ENCODE measurements at places on chromosomes 1 and 21.

DNA sequence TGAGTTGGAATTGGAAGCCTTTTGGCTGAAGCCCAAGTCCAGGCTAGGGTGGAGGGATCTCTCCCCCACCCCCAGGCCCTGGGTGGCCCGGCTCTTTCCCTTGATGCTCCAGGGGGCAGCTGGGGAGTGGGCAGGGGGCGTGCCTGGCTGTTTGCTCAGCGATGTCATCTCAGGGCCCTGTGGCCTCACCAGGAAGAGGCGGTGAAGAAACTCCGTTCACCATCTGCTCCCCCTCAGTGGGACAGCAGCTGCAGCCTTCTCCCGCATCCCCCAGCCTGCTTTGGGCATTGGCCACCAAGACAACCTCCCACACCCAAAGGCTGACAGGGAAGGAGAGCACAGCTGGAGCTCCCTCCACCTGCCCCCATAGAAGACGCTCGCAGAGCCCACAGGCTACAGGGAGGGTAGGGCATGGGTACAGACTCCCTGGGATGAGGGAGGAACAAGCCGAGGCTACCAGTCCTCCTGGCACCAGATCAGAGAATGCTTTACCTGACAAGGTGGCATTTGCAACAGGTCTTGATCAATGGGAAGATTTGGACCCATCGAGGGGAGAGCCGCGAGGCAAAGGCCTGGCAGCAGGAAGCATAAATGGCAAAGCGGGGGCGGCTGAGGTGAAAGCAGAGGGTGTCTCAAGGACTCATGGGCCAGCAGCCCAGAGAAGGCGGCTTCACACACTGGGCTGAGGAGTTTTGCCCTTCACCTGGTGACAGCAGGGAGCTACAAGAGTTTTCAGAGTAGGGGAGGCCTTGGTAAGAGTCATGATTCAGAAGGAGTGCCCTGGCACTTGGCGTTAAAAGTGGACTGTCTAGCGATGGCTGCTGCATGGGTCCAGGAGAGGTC lies 6.5 kb upstream of the GUCA2A start:
- no peak for DNase-seq

DNA sequence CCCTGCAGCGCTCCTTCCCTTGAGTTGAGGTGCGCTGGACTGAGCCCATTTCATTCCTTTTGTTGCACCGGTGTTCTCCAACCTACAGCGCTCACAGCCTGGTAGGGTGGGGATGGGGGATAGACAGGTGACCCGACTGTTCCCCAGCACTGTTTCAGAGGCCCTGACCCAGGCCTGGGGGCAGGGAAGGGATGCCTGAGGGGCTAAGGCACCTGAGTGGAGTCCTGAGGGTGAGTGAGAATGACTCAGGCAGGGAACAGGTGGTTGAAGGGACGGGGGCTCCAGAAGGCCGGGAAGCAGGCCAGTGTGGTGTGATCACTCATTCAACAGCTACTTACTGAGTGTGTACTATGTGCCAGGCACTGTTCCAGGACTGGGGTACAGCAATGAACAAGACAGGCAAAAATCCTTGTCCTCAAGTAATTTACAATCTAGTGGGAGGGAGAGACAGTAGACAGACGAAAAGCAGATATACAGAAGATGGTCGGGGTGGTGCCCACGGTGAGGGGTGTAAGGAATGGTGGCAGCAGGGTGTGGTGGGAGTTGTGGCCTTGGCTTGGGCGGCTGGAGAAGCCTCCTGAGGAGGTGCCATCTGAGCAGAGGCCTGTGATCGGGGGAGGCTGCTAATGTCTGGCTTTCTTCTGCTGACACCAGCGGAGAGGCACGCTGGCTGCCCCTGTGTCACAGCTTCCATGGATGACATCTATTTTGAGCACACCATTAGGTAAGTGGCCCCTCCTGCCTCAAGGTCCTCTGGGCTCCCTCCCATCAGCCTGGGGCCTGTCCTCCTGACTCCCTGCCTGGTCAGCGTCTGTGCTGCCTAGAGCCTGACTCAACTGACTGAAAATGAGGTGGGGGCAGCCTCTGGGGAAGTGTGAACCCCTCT lies 37.4 kb downstream of the ACOT11 start:
- no peak for DNase-seq

DNA sequence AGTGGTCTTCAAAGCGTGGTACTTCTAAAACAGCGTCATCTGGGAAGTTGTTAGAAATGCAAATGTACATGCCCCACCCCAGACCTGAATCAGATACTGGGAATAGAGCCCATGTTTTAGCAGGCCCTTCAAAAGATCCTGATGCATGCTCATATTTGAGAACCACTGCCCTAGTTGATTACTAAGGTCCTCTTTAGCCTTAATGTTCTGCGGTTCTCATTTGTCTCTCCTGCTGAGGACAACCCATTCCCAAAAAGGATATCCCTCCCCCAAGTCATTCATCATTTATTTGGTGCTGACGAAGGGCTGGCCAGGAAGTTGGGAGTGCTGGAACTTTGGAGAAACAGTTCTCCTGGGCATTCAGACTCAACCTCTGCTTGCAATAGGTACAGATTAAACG lies 92.4 kb upstream of the RALGPS2 start:
- DNase-seq, result no peak

DNA sequence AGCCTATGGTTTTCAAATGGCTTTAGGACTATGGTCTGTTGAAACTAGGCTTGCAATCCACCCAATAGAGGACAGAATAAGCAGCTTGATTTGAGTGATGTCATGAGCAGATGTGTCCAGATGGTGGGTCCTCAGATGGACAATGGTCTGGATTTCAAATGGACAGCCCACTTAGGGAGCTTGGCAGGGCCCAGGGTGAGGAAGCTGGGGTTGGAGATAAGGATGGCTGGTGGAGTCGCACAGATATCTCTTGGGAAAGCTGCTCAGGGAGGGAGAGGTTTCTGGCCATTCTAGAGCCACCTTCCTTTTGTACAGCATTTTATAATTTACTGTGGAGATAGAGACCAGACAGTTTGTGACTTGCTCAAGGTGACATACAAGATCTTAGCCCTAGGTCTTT lies 55.0 kb downstream of the NFASC start:
- DNase-seq, result no peak

- DNase-seq, result no peak
Observed at GRCh38 chr21:36692114-36692834, 6.6 kb upstream of the SIM2 start.

- DNase-seq, result no peak
Observed at GRCh38 chr1:153251562-153251961, 7.9 kb upstream of the LORICRIN start.

DNA sequence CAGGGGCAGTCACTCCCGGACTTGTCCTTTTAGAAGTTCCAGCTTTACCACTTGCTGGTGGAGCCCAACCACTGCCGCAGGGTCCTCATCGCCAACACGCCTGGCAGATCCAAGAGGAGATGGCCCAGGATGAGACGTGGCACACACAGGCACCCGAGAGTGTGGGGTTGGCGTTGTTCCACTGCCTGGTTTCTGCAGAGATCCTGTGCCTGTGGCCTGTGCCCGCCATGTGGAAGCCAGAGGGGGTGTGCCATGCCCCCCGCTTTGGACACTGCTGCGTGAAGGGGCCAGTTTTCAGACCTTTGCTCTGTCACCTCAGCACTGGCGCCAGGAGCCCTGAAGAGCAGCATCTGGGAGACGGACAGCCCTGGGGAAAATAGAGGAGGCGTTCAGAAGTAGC lies 10.8 kb downstream of the CD46 start:
- DNase-seq, result no peak

GRCh38 chr1:84781946-84782771 lies 91.9 kb upstream of the SSX2IP start:
- peak; percentile 91 for DNase-seq

DNA sequence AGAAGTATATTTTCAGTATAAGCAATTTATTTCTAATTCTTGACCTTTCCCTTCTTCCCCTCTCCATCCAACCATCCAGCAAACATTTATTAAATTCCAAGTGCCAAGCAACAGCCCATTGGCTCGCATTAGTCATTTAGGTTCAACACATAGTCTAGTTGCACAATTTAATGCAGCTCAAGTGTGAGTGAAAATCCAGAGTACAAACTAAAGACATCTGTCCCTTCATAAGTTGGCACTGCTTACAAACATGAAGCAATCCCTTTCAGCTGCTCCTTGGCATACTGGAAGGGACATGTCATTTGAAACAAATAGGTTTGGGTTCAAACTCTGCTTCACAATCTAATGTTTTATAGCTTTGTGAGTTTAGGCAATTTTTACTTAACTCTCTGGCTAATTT lies 10.7 kb downstream of the CASQ2 start:
- no peak for DNase-seq

DNA sequence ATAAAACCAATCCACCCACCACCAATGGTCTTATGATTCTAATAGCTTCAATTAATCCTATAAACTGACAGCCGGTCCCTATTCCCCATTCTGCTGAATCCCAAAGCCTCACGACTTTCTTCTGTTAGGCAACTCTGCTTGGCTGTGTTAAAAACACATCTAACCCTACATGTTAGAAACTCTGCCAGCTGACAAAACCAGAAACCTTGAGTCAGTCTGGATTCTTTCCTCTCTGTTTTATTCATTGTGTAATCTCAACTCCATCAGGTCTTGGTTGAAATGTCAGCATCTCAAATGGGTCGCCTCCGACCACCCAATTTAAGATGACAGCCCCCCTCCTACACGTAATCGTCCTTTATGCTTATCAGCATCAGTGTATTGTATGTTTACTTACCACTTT lies 312.1 kb downstream of the DISC1 start:
- no peak for DNase-seq

DNA sequence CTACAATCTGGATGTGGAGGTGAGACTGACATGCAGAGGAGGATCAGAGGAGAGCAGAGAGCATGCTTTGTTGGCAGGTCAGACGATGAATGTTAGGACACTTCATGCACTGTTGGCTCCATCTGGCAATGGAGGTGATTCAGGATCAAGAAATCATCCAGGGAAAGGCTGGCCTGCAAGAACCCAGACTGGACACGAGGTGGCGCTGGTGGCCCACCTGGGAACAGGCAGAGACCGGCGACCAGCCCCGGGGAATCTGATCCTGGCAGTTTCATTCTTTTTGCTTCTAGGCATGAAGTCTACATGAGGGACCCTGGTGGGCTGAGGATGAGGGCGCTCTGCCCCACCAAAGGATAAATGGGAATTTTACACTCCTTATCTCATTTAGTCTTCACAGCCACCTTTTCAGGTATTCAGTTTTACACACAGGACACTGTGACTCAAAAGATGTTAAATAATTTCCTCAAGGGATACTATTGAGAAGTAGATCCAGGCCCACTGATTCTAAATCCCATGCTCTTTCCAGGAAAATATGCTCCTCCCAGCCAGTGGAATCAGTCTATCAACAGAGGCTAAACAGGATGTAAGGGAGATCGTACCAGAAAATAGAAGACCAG lies 26.2 kb upstream of the SCMH1 start:
- peak; percentile 76 for DNase-seq

- no peak for DNase-seq
Observed at GRCh38 chr1:115237023-115237422, 101.0 kb downstream of the NGF start.

GRCh38 chr1:38274974-38275373 lies 228.4 kb upstream of the POU3F1 start:
- no peak for DNase-seq

DNA sequence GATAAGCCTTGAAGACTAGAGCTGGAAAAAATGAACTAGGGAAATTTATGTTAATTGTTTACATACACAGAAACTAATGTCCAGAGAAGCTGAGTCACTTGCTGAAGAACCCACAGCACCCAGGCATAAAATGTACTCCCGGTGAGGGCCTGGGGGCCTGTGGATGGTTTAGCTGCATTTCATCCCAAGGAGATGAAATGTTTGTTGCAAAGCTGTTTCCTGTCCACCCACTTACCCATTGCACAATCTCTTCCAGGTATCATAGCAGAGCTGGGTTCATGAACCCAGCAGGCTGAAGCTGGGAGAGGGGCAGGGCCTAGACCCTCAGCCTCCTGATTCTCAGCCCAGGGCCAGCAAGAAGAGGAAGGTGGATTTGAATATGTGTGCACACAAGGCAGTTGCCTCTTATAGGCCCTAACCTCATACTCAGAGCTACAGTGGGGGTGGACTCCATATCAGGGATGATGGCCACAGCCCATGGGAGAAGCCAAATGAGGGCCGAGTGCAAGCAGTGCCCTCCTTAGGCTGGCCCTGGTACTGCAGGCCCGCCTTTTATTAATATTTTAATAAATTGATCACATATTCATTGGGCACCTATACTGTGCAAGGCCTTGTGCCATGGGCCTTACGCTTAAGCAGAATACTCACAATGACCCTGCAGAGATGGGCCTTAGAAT lies 110.8 kb downstream of the LACTBL1 start:
- DNase-seq, result peak; percentile 42

- no peak for DNase-seq
Observed at GRCh38 chr1:30171537-30172298, 551.7 kb downstream of the MATN1 start.

DNA sequence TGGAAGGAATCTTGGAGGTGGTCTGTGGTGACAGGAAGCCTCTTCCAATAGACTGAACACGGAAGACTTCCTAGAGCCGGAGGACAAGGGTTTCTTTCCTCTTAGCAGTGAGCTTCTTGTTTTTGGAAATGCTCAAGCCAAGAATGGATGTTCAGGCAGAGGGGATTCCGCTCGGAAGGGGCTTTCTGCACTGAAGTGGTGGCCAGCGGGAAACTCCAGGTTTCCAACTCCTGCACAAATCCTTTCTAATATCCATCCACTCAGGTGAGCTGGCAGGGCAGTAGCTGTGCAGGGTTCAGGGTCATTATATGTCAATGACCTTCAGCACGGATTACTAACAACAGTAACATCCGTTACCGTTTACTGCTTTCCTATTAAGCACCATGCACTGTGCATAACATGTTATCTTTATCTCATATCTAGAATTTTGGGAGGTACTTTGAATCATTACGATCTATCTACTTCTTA lies 573 bp upstream of the CPT2 start:
- DNase-seq, result peak; percentile 26

Data from activated T-cell treated with anti-CD3 and anti-CD28 coated beads, Interleukin-2, amount 50 U/mL, for 48 hours (primary cell).